ENCODE measurements at places on chromosomes 1 and 21. TPM values are rescaled to one million over a fixed set of nuclear protein-coding genes. Genes with fewer than 3 reads are reported as not detected.

DNA sequence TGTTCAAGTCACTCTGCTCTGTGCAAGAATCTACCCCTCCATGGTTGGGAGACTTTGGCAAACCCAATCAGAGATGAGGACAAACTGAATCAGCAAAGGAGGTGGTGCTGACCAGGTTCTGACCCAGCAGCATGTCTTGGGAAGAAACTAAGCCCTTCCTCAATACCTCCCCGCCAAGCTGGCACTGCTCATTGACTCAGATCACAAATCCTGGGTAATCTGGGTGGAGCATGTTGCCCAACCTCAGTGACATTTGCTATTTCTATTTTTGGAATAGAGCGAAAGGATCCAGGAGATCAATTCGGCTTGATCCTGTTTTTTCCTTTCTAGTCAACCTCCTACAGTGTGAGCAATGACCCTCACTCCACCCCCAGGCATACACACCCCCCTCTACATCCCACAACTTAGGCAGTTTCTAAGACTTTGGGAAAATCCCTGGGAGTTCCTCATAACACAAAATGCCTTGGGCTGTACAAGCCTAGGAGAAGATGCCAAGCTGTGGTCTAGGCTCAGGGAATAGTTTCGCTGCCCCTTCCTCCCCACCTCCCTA, 166.8 kb upstream of the KCNJ6 start:
- H3K27me3 ChIP-seq: no peaks in the 10 kb centered on the region
- H3K4me1 ChIP-seq: peaks cover 24% of the 10 kb centered on the region
- H3K36me3 ChIP-seq: peaks cover 14% of the 10 kb centered on the region
- DNase-seq: no peak
- H3K4me3 ChIP-seq: no peak overlapping the region

- H3K36me3 ChIP-seq: no peaks in the 10 kb centered on the region
- DNase-seq: no peak
- no peak overlapping the region for H3K4me3 ChIP-seq
- no peaks in the 10 kb centered on the region for H3K27me3 ChIP-seq
- no peaks in the 10 kb centered on the region for H3K4me1 ChIP-seq
- no peak overlapping the region for H3K27ac ChIP-seq
These were observed 134.4 kb upstream of the SMYD2 start for GRCh38 chr1:214146523-214146922.

- no peaks in the 10 kb centered on the region for H3K27me3 ChIP-seq
- no peak overlapping the region for H3K4me3 ChIP-seq
- DNase-seq: no peak
- no peak overlapping the region for H3K27ac ChIP-seq
- H3K4me1 ChIP-seq: peaks cover 3% of the 10 kb centered on the region
- no peaks in the 10 kb centered on the region for H3K36me3 ChIP-seq
These were observed 39.9 kb downstream of the DIPK1A start for GRCh38 chr1:92921031-92922023.

- no peak overlapping the region for H3K27ac ChIP-seq
- H3K4me1 ChIP-seq: no peaks in the 10 kb centered on the region
- H3K36me3 ChIP-seq: no peaks in the 10 kb centered on the region
- no peaks in the 10 kb centered on the region for H3K27me3 ChIP-seq
- H3K4me3 ChIP-seq: no peak overlapping the region
- no peak for DNase-seq
These were observed 198.0 kb downstream of the KCNH1 start for GRCh38 chr1:210935905-210936304.

The NPHS2 gene
- not detected for total RNA-seq

The PRAMEF9 gene
- not detected for total RNA-seq

Measured in K562 (cell line).